ENCODE measurements at places on chromosomes 4 and X.

- no peak for DNase-seq
These were observed 29.7 kb downstream of the SCLT1 start for GRCh38 chr4:129063640-129064039.

DNA sequence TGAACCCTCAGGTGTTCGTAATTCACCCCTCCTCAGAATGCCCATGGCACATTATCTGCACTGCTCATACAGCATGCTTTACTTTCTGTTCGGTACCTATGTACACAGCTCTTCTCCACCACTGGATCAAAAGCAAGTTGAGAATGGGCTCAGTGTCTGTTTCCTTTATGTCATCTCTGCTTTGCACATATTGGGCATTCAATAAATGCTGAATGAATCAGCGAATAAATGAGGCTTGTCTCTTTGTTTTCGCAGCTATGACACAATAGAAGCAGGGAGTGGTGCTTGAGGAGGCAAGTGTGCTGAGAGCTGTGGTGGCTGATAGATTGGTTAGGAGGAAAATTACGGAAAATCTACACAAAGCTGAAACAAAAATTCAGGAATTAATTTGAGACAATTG lies 109.1 kb upstream of the VMA21 start:
- no peak for DNase-seq

DNA sequence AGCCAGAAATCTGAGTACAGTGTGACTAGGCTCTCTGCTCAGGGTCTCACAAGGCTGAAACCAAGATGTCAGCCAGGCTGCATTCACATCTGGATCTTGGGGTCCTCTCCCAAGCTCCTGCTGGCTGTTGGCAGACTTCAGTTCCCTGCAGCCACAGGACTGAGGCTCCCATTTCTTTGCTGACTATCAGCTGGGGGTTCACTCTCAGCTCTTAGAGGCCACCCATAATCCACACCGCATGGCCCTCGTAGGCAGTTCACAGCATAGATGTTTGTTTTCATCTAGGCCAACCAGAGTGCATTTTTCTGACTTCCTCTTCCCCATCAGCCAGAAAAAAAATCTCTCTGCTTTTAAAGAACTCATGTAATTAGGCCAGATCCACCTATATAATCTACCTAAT lies 8.2 kb upstream of the WDR44 start:
- no peak for DNase-seq

DNA sequence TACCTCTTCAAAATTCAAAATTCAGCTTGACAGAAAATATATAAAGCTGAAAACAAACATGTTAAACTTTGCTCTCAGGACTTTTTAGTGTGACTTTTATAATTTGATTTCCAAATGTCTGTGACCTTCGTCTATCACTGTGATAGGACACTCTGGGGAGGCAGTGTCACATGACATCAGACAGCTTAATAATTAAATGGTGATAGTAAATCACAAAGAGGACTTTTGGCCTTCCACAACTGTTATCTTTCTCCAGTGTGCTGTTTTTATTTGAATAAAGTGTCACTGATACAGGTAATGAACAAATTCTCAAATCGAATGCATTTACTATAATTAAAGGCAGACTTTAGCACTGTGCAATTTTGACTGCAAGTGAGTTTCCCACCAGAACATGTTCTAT lies 83.1 kb downstream of the MID1 start:
- DNase-seq: no peak
